ENCODE measurements at places on chromosomes 11 and 22.

GRCh38 chr11:79626135-79627075 lies 185.6 kb upstream of the TENM4 start:
- DNase-seq: no peak

DNA sequence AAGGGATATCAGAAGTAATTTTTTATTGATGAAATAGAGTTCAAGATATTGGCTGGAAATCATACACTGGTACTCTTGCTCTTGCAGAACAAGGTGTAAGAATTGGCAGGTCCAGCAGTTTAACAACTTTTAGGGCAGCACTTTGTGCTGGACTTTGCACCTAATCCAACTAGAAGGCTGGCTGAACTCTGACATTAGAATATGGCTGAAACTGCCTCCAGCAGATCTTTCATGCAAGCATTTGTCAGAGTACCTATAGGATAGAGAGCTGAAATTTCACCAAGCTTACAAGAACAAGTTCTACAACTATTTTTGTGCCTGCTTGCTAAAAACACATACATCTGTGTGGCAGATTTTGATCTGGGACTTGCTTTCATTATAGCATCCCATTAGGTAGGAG lies 17.2 kb downstream of the HPS5 start:
- DNase-seq: no peak

DNA sequence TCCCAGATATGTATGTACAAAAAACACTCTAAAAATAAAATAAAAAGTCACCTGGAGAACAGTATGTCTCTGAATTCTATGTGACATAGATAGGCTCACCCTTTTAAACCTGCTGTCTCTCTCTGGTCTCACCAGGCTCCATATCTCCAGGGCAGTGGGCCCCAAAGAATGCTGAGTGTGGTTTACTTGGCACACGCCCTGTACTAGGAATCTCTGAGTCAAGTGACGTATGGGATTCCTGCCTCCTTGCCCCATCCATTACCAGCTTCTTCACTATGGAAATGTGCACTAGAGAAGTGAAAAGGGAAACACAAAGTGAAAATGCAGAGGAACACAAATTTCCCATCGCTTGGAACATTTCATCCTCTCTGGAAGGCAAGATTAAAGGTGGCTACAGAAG lies 722.2 kb upstream of the TENM4 start:
- DNase-seq: no peak

GRCh38 chr11:122365610-122366360 lies 249.8 kb upstream of the BLID start:
- no peak for DNase-seq

DNA sequence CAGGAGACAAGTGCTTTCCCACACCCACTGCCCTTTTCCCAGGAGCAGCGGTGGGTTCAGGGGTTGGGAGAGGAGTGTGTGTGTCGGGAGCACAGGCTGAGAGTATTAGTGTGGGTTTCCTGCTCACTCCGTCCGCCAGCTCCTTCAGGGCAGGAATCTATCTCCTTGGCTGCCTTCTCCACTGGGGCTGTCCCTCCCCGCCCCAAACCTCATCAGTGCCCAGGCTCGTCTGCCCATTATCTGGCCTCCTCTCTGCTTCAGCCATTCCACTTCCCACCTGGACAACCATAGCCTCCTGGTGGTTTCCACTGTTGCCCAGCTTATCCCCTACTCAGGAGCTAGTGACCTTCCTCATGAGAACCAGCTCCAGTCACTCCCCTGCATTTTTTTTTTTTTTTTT lies 19.9 kb downstream of the ASPHD2 start:
- DNase-seq: no peak

GRCh38 chr11:120208777-120209176 lies 2.1 kb upstream of the OAF start:
- no peak for DNase-seq

GRCh38 chr22:27692243-27692642 lies 109.3 kb downstream of the MN1 start:
- DNase-seq: no peak

- no peak for DNase-seq
These were observed 10.4 kb downstream of the NHERF4 start for GRCh38 chr11:119195680-119196079.

- no peak for DNase-seq
These were observed 1054.4 kb downstream of the TBC1D22A start for GRCh38 chr22:47816863-47817210.

- DNase-seq: no peak
These were observed 107.6 kb downstream of the MED15 start for GRCh38 chr22:20615021-20615420.

DNA sequence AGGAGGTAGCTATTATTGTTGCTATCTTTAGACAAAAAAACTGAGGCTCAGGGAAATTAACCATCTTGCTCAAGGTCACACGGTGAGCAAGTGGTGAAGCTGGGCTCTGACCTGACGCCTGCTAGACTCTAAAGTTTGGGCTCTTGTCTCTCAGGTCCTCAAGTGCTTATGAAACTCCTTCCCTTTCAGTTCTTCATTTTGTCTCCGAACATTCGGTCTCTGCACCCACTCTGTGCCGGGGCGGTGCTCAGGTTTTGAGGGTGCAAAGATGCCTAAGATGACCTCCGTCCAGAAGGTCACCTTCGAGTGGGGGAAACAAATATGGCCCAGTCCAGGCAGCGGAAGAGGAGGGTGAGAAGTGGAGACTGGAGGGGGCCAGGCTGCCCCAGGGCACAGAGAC lies 16.0 kb downstream of the OVOL1 start:
- no peak for DNase-seq

DNA sequence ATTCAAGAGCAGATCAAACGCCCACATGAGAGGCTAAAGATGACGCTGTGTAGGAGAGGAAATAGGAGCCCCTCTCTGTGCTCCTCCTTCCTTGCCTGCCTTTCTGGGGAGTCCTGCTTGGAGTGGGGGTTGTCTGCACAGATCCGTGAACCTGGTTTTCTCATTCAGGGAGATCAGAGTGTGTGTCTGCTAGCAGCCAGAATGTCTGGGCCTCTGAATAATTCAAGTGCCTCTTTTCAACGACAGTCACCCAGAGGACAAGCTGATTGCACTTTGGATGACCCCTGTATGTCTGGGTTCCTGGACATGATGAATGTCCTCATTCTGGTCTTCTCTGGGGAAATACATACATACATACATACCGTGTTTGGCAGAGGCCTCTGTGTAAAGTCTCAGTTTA lies 592.5 kb upstream of the B3GAT1 start:
- no peak for DNase-seq

DNA sequence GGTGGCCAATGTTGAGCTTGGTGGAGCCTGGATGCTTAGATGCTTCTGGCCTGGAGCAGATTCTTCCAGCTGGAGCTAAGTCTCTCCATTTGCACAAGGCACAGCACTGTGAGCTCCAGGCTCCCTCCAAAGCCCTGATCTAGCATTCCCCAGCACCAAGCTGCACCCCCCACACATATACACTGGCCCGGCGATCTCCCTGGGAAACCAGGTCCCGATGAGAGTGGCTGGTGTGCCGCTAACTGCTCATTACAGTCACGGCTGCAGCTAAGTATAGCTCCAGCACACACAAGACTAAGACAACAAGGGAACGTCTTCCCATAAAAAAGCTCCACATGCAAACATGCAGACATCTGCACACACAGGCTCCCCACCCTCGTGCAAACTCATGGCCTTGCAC lies 17.6 kb downstream of the KCNC1 start:
- no peak for DNase-seq

DNA sequence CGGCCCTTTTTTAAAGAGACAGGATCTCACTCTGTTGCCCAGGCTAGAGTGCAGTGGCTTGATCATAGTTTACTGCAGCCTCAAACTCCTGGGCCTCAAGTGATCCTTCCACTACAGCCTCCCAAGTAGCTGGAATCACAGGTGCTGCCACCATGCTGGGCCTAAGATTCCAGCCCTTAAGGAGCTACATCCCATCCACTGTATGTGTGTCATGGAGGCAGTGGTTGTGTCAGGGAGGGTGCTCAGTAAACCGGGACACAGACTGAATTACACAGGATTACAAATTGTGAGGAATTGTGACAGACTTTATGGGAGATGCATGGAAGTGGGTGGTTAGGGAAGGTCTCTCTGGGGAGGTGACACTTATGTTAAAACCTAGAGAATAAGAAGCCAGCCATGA lies 2.1 kb upstream of the PPIL2 start:
- DNase-seq: no peak

DNA sequence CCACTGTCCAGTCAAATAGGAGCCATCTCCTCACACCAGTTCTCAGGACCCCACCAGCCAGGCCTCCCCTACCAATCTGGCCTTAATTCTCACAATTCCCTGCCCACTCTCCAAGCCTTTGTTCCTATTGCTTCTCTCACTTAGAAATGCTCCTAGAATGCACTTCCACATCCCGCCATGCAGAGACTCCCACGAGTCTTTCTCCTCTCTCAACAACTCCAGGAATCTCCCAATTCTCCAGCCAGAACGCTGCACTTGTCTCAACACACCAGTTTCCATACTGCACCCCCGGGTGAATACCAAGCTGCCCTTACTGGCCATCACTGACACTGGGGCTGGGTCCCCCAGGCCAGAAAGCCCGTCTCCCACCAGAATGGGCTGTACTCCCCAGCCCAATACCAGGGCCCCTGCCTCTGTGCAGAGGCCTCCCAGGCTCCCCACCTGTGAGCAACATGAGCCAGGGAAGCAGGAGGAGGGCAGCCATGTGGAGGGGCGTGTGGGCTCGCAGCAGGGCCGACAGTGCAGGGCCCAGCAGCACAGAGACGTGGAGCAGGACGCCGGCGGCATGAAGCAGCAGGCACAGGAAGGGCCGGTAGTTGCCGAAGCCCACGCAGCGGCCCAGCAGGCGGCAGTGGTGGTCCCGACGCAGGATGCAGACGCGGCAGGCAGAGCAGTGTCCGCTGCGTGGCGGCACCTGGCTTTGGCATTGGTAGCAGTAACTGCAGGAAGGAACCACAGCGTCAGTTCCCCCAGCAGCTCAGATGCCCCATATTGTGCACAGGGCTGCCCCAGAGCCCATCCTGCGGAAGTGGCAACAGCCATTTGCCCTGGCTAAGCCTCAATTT lies 2.4 kb downstream of the ZDHHC24 start:
- peak; percentile 36 for DNase-seq

DNA sequence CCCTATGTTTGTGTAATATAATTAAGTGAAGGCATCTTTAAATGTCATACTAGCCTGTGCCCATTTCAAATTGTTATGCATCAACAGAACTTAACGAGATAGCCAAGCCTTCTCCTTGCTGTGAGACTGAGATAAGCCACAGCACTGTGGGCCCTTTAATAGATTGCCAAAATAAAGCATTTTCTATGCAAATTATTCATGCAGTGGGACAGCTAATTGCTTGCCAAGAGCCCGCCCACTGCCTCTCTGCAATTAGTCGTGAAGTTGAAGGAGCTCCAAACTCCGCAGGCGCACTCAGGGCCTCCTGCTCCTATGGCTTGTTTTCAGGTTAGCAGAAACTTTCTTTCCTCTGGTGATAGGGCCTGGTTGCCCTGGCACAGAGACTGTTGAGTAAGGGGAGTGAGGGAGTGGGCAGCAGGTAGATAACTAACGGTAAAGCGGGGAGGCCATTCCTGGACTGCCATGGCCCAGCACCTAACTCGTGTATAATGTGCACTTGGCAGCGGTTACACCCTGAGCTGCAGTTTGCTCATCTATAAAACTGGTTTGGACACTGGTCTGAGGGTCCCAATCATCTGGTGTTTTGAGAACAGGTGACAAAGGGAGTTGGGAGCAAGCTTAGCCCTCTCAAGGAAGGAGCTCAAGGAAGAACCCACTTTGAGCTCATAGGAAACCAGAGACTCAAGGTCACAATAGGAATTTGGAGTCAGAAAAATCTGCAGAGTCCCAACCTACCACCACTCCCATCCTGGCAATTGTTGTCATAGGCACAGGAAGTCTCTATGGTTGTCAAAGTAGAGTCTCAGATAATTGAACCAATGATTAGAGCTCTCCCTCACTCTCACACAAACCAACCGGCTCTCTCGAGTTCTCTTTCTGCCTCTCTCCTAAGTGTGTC lies 33.9 kb upstream of the RIC3 start:
- DNase-seq: no peak

DNA sequence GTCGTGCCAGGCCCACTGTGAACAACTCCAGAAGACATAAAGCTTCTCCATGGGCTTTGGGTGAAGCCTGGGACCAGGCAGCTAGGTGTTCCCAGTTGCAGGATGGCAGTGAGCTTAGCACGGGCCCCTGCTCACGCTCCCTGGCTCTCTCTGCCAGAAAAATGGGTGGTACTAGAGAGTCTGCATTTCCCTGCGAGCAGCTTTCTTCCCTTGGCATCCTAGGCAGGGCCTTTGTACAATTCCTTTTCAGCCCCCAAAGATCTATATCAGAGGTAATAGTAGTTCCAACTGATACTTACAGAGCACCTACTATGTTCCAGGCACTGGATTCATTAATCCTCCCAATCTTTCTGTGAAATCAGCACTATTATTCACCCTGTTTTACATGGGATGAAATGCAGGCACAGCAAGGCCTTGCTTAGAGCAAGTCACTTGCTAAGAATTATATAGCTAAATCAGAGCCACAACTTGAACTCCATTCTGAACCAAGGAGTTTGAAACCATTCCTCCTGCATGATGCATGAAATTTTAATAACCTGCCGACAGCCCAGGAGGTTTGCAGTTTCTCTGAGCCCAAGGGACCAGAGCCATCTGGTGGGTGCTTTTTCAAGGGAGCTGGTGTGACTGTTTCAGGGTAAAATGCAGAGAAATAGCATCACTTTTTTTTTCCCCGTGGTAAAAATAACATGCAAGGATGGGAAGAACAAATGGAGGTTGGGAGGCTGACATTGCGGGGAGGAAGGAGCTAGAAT lies 22.7 kb downstream of the NAV2 start:
- no peak for DNase-seq

- DNase-seq: no peak
These were observed 38.6 kb upstream of the CARS1 start for GRCh38 chr11:3095712-3096361.

- DNase-seq: no peak
These were observed 530.3 kb downstream of the TBC1D22A start for GRCh38 chr22:47292546-47293320.

- no peak for DNase-seq
These were observed 732 bp upstream of the SORL1 start for GRCh38 chr11:121451178-121451985.

DNA sequence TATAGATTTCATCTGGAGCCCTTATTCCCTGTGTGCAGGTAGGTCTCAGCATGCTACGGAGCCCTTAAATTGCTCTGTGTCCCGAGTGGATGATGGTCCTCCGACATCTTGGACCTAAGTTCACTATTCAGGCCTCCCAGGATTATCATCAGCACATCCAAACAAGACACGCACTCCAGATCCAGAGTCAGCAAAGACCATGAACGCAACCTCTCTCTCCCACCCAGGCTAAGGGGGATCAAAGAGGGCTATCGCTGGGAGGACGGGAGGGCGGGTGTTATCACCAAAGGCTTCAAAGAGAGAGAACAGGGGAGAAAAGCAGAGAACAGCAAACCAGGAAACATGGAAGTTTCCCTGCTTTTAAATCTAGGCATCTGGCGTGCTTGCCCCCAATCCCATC lies 659.4 kb downstream of the TBC1D22A start:
- DNase-seq: no peak

- no peak for DNase-seq
These were observed 59.9 kb upstream of the RRAS2 start for GRCh38 chr11:14418801-14419417.

GRCh38 chr11:122556605-122557004 lies 98.9 kb upstream of the UBASH3B start:
- no peak for DNase-seq

Data from GDM1 (cell line).